ENCODE measurements at places on chromosomes 7 and 10.

- DNase-seq: no peak
These were observed 106.9 kb downstream of the COL28A1 start for GRCh38 chr7:7428806-7429205.

GRCh38 chr10:43262397-43262901 lies 4.4 kb downstream of the RASGEF1A start:
- DNase-seq: no peak

- no peak for DNase-seq
These were observed 15.1 kb downstream of the SLC35B4 start for GRCh38 chr7:134301592-134301991.

DNA sequence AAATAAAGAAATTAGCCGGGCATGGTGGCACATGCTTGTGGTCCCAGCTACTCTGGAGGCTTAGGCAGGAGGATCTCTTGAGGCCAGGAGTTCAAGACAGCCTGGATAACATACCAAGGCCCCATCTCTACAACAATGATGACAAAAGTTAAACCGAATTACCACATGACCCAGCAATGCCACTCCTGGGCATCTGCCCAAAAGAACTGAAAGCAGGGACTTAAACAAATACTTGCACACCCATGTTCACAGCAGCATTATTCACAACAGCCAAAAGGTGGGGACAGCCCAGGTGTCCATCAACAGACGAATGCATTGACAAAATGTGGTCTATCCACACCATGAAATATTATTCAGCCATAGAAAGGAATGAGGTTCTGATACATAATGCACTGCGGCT lies 83.9 kb downstream of the HIP1 start:
- no peak for DNase-seq

- no peak for DNase-seq
These were observed 23.9 kb downstream of the KLF6 start for GRCh38 chr10:3761021-3761686.

GRCh38 chr10:52229291-52229931 lies 84.7 kb upstream of the DKK1 start:
- no peak for DNase-seq

DNA sequence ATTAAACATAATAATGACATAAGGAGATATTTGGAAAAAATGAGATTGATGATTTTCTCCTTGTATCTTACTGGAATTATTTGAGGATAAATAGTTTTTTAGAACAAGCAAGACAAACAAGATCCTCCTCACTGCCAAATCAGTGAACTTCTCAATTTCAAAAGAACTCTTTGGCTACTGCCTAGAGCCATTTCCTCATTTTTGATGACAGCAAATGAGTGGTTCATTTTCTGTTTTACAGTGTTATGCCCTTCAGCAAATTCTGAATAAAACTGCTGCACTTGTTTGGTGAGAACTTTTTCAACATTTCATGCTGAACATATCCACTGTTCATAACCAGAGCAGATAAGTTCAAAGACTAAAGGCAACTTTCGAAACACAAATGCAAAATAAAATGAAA lies 42.5 kb upstream of the AHR start:
- DNase-seq: no peak

DNA sequence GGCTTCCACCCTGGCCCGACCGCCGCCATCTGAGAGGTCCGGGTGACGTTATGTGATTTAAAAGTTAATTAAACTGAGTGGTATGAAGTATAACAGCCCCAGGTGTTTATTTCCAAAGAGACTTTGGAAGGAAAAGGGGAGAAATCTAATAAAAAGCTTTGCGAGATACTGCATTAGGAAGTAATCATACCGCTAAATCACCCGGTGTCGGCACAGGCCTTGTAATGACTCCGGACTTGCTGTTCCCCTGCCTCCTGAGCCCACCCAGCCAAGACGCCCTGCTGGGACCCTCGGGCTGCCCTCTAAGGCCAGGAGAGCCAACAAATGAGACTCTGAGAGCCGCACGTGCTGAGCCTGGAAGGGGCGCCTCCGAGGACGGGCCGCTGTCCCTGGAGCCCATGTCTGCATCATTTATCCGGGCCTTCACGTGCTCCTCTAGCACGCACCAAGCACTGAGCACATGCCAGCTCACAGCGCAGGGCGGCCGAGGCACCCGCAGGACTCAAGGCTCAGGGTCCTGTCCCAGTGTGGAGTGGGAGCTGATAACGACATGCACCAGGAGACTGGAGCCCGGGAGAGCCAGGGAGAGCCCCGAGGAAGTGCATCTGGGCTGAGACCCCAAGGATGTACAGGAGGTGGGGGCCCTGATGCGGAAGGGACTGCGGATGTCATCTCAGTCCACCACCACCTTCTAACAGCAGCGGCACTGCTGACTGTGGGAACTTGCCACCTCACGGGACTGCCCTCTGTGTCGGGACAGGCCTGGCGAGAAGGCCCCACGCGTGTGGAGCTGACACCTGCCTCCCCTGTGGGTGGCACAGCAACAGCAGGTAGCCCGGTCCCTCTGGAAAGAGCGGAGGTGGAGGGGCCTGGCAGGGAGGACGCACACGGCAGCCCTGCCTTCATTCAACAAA lies 182.7 kb downstream of the ELFN1 start:
- no peak for DNase-seq

DNA sequence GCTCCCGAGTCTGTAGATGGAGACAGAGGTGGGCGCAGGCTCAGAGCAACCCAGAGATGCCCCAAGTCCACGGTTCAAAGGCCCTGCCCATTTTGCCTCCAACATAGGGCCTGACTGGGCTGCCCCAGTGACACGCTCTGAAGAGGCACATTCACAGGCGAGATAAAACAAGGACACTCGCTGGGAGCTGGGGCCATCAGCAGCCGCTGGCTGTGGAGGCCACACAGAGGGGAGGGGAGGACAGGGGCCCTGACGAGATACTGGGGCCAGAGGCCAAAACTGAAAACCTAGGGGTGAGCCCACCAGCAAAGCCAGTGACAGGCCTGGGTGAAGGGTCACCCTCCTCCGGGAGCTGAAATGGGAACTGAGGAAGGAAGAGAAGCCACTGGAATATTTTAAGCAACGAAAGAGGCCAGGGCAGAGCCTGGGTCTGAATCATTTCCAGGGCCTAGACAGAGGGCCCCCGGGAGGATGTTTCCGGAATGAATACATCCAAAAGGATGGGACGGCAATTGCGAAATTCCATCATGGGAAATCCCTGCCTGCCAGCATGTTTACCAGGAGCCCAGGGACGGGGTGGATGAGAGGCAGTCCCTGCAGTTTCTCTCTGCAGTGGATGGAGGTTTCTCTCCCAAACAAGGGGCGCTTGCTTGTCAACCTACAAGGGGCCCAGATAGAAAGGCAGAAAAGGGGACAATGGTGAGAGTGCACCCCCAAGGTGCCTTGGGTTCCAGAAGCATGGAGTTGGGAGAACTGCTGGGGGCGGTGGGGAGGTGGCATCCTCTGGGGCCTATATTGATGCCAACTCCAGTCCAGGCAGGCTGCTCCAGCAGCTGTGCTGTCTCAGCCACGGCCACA lies 29.0 kb upstream of the HSPA12A start:
- DNase-seq: no peak

- DNase-seq: no peak
These were observed 267.5 kb upstream of the PRKCQ start for GRCh38 chr10:6847561-6847960.

DNA sequence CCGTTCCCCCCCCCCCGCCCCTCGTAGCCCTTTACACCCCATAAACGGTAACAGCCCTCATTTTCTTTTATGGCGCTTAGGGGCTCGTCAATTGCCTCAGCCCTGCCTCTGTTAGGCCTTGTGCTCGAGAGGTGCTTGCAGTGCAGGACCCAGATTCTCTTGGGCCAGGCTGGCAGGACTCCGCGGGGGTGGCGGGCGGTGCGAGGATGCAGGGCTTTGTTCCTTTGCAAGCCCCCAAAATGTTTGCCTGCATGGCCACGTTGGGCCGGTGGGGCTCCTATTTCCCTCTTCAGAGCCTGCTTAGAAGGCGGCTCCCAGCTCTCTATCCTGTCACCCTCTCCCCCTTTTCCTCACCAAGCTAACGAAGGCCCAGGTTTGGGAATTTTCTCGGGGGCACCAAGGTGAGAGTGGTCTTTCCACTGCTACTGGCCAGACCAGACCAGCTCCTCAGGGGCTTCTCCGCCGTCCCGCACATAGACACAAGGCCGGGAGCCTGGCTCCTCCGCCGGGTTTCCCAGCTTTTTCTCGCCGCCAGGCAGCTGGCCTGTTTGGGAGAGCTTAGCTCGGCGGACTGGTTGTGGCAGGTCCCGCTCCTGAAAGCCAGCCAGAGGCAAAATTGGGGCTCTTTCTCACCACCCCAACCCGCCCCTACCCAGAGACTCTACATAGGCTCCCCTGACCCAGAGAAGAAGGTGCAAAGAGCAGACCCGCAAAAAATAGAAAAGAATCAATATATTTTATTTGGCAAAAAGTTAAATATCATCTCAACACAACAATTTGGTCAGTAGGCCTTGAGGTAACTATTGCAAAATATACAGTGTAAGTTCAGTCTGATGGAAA lies 3.4 kb downstream of the HOXA9 start:
- DNase-seq: no peak

DNA sequence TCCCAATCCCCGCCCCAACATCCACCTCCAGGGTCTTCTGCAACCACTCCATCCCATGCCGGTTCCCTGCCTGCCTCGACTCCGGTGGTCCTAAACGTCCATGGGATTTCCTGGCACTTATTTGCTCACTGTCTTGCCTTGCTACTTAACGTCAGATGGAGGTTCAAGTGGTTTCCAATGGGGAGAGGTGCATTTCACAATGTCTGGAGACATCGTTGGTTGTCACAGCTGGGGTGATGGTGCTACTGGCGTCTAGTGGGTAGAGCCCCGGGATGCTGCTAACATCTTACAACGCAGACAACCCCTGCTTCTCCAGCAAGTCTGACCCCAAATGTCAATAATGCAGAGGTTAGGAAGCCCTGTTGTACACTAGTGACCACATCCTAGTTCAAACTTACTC lies 82.9 kb upstream of the ANLN start:
- DNase-seq: no peak

GRCh38 chr10:77511498-77512218 lies 126.0 kb downstream of the KCNMA1 start:
- no peak for DNase-seq

GRCh38 chr10:73493781-73494180 lies 2.0 kb downstream of the PPP3CB start:
- DNase-seq: no peak

Data from left kidney (tissue), 8 donors.